ENCODE measurements at places on chromosomes 13 and 19. TPM values are rescaled to one million over a fixed set of nuclear protein-coding genes. Genes with fewer than 3 reads are reported as not detected.

The FGF9 gene
- total RNA-seq, result not detected

The RDH8 gene
- not detected for total RNA-seq

The RNF113B gene
- not detected for total RNA-seq

The PEX11G gene
- 3.5 TPM for total RNA-seq

The GIPR gene
- 4.2 TPM for total RNA-seq

The LGALS4 gene
- not detected for total RNA-seq

The SEMA6B gene
- total RNA-seq, result 162 TPM

The ELSPBP1 gene
- not detected for total RNA-seq

The CEACAM8 gene
- 0.61 TPM for total RNA-seq

The APOC1 gene
- total RNA-seq, result 412 TPM

The SYCN gene
- total RNA-seq, result not detected

The ZFP14 gene
- total RNA-seq, result 7.1 TPM

The CIC gene
- 14.3 TPM for total RNA-seq

All from G401 (cell line).